Stimulated activated CD8-positive, alpha-beta memory T cell treated with anti-CD3 and anti-CD28 coated beads, Interleukin-4, amount 100 ng/mL, for 4 hours (primary cell): ENCODE measurements at places on chromosomes 2 and 18.

- DNase-seq = no peak
Measured at GRCh38 chr2:232889876-232890401, 19.9 kb downstream of the SNORC start.

DNA sequence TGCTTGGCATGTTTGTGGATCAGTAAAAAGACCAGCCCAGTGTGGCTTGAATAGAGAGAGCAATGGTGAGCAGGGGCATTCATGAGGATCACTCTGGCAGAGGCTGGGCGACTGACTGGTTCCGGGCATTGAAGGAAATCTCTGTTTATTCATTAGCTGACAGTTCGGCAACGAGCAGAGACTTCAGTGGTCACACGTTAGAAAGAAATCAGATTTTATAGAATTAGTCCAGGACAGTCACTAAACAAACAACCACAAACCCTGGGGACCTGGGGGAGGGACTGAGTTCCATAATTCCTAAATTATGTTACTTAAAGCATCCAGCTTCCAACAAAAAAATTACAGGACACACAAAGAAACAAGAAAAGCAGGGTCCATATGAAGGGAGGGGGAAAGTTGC is 72.5 kb downstream of the NOL10 start:
- DNase-seq = no peak

DNA sequence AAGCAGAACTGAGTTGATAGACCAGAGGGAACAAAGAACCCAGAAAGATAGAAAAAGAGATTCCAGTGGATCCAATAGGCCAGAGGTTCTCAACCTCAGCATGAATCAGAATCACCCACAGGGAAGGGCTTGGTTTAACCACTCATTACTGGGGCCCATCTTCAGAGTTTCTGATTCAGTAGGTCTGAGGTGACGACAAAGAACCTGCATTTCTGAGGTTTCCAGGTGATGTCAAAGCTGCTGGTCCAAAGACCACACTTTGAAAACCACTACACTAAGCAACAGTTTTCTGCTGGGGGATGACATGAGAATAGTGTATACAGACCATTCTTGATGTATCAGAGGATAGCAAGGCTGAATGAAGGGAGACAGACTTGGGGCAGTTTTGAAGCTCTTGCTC is 296.9 kb upstream of the STON1 start:
- DNase-seq = no peak

DNA sequence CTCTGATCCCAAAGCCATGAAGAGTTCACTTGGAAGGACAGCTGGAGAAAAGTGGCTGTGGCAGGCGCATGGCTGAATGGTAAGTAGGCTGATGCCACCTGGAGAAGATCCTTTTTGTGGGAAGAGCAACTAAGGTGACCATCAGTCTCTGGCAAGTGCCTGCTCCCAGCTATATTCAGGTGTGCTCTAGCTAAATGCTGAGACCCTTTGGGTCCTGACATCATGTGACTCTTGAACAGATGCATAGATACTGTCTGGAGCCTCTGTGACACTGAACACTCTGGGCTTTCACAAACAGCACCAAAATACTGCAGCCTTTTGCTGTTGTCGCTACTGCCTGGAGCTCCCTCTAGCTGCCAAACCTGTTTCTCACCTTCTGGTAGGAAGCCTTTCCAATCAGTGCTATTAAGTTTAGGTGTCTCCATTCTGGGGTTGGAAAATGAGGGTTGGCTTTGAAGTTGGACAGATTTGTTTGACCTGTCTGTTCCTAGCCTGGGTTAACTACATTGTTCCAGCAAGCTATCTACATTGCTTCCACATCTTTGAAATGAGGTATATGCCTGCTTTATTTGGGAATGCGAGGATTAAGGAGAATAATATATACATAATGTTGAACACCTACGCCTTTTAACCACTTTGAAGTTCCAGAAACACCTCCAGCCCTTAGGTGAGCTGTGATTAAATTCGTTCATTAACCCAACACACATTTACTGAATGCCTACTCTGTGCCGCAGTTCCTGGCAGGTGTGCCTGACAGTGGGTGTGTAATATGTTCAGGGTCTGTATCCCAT is 3.1 kb downstream of the EGR4 start:
- no peak for DNase-seq

- DNase-seq = no peak
Measured at GRCh38 chr2:192087398-192087958, 107.3 kb downstream of the TMEFF2 start.

- DNase-seq = no peak
Measured at GRCh38 chr2:97935719-97936161, 60.0 kb downstream of the TMEM131 start.

DNA sequence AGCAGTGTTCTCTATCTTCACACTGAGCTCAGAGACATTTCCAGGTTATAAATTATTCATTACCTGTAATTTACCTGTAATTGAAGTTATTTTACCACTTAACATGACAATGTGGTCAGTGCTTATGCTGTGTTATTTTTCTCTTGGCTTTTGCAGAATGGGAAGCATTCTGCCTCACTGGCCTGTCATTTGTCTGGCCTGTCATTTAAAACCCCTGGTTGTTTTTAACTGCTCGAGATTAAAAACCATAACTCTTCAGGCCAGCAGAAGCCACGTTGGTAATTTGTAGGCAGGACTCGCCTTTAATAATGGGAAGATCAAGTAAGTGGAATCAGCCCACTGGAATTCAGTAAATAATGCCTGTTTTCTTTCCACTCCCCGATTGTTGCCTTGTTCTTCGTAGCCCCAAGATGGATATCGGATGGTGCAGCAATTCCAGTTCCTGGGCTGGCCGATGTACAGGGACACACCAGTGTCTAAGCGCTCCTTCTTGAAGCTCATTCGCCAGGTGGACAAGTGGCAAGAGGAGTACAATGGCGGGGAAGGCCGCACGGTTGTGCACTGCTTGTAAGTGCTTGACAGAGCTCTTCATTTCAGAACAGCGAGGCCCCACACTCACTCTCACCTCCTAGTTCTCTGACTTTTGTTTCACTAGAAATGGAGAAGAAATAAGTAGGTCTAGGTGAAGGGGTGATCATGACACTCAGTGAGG is 222.4 kb upstream of the RAB12 start:
- DNase-seq = no peak

DNA sequence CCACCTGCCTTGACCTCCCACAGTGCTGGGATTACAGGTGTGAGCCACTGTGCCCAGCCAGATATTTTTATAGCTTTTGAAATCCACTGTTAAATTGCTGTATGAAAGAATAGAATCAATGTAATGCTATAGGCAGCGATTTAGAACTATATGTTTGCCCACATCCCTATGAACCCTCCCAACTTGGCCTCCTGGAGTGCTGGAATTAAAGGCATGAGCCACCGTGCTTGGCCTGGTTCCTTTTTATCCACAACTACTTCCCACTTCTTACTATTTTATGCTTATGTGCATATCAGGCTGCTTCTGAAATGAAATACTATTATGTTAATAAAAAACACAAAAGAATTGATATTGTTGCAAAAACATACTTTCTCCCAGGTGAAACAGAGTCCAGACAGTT is 11.6 kb upstream of the PTPN2 start:
- DNase-seq = no peak

- DNase-seq = no peak
Measured at GRCh38 chr2:174664084-174664759, 66.6 kb upstream of the WIPF1 start.

DNA sequence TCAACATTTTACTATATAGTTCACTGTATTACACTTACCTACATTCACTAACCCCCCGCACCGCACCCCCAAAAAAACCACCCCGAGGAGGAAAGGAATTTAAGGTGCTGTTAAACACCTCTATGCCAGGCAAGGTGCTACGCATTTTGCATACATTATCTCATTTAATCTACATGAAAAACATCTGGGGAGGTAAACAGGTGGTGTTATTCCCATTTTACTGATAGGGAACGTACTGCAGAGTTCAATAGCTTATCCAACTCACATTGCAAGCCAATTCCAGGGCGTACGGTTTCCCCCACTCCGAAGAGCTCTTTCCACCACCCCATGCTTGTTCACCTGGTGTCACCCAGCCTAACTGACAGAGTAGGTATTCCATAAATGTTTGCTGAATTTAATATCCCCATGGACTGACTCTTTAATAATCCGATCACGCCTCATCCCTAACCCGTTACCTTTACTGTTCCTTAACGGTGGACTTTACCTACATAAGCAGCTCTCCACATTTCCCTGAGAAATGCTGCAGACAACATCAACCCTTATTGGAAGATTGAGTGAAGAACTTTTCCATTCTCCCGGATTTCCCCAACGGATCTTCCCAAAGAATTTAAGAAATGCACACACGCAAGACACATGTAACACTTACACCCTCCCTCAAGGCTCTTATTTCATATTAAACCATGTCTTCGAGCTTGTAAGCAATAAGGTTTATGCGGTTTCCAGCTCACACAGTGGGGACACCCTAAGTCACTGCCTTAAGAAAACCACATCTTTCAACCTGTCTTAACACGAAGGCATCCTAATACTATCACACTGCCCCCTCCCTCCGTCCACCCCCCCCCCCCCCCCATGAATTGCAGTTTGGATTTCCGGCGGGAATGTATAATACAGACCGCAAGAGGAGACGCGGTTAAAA is 1.2 kb downstream of the RAPH1 start:
- DNase-seq = no peak

GRCh38 chr2:18987592-18988073 is 370.8 kb downstream of the OSR1 start:
- no peak for DNase-seq

- no peak for DNase-seq
Measured at GRCh38 chr2:199606193-199606780, 148.5 kb upstream of the SATB2 start.

DNA sequence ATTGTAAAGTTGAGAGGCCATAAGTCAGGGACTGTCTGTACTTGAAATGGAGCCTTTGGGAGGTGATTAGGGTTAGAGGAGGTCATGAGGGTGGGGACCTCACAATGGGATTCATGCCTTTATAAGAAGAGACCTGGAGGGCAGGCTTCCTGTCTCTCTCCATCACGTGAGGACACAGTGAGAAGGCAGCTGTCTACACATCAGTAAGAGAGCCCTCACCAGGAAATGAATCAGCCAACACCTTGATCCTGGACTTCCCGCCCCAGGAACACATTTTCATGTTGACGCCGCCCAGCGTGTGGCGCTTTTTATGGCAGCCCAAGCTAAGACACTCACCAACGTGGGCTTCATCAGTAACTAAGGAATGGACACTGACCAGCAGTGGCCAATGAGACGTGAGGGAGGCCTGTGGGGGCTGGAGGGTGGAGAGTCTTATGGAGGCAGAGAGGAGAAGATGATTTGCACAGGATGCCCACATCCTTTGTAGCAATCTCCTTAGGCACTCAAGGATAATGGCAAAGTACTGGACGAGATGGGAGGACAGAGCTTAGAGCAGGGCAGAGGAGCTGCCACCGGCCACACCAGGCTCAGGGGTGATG is 162.7 kb downstream of the EIPR1 start:
- DNase-seq = no peak

- no peak for DNase-seq
Measured at GRCh38 chr2:121095257-121096080, 189.5 kb downstream of the TFCP2L1 start.

DNA sequence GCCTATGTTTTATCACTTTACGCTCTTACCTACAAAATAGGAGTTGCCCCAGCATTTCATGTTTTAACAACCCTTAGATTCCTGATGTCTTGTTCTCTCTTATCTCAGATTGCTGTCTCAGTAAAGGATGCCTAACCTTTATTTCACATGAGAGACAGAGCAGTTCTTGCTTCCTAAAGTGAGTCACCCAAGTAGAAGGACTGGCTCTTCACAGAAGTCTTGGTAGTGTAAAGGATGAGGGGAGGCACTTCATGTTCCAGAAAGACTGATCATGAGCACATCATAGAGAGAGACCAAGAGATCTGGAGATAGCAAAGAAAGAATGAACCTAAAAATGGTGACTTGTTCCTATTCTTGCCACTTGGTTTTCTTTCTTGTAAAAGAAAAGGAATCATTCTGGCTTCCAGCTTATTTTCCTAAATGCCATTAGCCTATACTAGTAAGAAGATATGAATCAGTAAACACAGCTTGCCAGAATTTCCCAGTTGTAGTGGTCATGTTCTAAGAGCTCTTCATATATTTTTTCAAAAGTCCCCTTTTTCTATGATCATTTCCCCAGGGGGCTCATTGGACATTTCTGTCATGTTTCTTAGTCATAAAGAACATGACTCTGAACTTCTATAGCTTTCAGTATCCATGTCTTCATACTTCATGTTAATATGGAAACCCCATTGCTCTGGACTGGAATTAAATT is 54.9 kb downstream of the MAPRE2 start:
- no peak for DNase-seq

DNA sequence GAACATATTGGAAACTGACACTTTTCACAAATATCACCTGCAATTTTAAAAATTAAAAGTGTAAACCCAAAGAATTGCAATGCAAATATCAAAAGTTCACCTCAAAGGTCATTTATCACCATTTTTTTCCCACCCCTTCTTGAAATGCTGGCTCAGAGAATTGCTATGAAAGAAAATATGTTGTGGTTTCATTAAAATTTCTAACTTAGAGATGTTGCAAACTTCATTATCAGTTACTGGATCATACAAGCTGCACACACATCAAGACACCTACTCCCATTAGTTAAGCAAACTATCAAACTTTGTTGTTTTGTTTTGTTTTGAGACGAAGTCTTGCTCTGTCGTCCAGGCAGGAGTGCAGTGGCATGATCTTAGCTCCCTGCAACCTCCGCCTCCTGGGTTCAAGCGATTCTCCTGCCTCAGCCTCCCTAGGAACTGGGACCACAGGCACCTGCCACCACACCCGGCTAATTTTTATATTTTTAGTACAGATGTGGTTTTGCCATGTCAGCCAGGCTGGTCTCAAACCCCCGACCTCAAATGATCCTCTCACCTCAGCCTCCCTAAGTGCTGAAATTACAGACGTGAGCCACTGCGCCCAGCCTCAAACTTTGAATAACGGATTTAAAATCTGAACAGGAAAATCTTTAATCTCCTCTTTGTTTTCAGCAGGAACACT is 37.0 kb downstream of the STK39 start:
- DNase-seq = no peak

DNA sequence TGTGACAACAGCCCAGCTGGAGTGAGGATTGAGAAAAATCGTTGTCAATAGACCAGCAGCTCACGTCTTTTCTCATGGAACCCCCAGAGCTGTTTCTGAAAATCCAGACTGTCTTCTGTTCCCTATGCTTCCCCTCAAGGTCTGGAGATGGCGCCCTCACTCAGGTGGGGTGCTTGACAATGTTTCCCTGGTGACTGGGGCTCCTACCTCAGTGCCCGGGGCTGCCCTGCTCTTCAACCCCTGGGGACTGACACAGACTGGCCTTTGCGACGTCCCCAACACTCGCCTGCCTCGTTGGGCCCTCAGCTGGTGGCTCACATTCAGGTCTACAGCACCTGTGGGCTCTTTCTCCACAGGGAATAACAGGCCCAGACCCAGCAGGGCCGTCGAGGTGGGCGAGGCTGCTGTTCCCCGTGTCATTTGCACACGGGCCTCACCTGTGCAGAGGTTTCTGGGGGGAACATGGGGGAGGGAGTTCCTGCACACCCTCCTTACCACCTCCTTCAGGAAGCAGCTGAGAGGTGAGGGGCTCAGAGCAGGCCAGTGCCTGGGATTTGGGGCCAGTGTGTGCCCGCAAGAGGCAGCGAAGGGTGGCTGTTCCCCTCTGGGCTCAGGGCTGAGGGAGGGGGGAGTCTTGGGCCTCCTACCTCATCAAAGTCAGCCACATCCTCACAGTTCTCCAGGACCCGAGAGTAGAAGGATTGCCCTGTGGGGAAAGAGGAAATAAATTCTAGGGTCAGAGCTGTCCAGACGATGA is 59.3 kb upstream of the OTOF start:
- no peak for DNase-seq

GRCh38 chr18:57648414-57648813 is 26.8 kb upstream of the NARS1 start:
- no peak for DNase-seq
